ENCODE measurements at places on chromosomes 7 and 10.

DNA sequence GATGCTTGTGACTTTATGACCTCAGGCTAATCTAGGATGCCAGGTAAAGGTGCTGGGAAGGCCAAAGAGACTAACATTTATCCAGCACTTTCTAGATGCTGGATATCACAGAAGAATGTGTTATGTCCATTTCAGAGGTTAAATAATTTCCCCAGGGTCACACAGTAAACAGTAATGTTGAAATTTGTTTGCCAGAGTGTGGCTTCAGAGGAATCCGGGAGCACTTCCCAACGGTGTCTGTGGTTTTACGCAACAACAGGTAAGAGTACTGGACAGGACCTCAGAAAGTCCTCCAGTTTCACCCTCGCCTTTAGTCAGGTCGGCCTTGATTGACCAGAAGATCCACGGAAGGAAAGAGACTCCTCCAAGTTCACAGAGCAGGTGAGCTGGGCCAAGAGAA lies 1.7 kb downstream of the SHTN1 start:
- DNase-seq: no peak

GRCh38 chr10:107474650-107475049 lies 310.1 kb upstream of the SORCS1 start:
- DNase-seq: no peak

DNA sequence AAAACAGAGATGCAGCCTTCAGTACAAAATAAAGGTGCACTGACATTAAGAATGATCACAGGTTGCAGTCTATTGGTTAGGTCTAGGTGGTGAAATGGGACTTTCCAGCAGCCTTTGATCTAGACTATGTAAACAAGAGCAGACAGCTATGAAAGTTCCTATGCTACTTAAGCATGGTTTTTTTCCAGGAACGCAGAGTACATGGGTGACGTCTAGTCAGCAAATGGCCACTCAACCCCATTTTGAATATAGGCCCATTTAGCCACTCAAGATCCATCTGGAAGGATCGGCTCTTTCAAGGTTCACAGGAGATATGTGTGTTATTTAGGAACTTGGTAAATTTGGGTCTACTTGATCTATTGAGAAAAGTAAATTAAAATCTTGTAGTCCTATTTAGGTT lies 1424.6 kb upstream of the LRRTM3 start:
- DNase-seq: no peak

- DNase-seq: no peak
Observed at GRCh38 chr7:23044581-23044980, 30.7 kb upstream of the HYCC1 start.

DNA sequence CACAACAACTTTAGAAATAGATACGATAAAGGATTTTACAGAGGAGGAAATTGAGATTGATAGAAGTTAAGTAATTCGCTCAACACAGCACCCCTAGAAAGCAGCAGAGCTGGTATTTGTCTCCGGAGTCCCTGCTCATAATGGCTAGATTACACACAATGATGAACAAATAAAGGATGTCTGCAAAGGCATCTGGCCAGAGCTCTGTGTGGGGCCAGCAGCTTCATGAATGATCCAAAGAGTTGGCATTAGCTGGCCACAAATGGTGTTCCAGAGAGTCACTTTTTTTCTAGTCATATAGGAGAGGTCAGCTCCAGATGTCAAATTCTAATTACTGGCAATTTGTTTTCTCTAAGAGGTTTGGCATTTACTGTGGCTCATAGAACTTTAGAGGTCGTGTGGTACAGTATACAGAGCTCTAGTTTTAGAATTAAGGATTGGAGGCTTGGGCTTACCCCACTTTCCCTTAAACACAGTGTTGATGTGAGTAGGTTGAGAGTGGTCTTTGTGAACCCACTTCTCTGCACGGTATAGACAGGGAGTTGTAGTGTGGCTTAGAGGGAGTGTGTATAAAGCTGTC lies 186.2 kb downstream of the BICC1 start:
- DNase-seq: no peak

DNA sequence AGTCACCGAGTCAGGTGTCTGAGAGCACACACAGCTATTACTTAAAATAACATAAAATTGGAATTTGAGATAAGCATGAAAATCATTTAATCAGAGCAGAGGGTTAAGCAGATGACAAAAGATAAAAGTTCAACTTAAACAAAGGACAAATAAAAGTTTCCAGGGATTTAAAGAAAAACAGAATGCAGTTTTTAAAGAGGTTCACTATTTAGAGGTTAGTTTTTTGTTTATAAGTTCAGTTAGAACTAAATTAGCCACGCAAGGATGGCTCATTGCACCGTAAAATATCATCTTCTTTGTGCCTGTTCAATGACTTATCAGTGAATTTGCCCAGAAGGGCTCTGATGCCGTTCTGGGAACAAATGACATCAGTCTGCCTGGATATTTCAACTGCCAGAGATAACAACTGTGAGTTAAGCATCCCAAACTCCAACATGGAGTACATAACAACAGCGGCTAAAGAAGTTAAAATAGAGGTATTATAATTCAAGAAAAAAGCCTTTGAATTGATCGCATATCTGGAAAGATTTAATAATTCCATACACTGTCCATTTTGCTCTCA lies 107.8 kb downstream of the ANK3 start:
- no peak for DNase-seq

GRCh38 chr7:107150375-107151073 lies 18.3 kb upstream of the HBP1 start:
- peak; percentile 72 for DNase-seq

- DNase-seq: no peak
Observed at GRCh38 chr7:154836021-154836448, 166.9 kb downstream of the PAXIP1 start.

DNA sequence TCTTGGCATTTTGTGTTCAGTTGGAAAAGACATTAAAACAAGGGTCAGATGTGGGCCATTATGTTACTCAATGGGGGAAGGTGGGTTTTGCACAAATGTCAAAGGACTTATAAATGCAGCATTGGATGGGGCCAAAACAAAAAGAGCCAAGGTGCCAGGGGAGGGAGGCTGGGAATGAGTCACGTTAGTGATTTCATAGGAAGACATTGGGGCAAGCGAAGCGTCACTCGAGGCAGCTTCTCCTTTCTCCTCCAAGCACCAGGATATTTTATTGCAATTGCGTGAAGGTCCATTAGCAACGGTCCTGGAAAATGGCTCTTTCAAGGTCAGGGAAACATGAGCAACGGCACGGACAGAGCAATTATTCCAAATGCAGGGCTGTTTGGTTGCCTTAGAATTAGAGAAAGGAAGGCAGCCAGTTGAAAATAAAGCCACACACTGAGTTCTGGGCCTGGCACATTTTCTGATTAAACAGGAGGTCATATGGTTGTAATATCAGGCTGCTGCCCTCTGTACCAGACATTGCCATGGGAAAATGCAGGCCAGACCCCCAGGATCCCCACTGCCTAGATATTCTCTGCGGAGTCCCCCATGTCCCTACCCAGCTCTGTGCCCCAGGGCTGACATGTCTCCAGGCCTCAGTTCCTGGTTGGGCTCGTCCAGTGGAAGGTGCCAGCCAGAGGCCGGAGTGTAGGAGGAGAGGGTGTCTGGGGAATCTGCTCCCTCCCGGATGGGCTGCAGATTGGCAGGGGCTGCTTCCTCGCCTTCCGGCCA lies 63.3 kb upstream of the NANOS1 start:
- no peak for DNase-seq

- DNase-seq: no peak
Observed at GRCh38 chr10:4316161-4316810, 509.7 kb upstream of the AKR1E2 start.

Measured in stimulated activated CD8-positive, alpha-beta memory T cell treated with anti-CD3 and anti-CD28 coated beads, Interleukin-7, amount 100 ng/mL, for 1 hour (primary cell).